Pulmonary artery endothelial cell (primary cell): ENCODE measurements at places on chromosomes 7 and 10. TPM values are rescaled to one million over a fixed set of nuclear protein-coding genes. Genes with fewer than 3 reads are reported as not detected.

DNA sequence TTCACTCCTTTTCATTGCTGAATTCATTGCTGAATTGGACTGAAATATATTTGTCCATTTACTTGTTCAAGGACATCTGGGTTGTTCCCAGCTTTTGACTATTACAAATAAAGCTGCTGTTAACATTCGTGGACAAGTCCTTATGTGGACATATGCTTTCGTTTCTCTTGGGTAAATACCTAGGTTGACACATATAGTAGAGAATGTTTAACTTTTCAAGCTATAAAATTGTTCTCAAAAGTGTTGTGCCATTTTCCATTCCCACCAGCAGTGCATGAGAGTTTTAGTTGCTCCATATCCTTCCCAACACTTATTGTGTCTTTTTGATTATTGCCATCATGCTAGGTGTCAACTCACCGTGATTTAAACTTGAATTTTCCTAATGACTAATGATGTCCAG, 17.5 kb upstream of the CPVL start:
- DNase-seq = no peak

DNA sequence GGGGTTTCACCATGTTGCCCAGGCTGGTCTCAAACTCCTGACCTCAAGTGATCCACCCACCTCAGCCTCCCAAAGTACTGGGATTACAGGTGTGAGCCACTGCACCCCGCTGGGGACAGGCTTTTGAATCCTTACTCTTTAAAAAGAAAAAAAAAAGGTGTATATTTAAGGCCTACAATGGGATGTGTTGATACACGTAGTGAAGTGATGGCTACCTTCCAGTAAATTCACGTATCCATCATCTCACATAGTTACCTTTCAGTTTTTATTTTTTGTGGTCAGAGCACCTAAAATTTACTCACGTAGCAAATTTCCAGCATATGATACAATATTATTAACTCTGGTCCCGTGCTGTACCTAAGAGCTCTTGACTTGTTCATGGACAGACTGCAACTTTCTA, 119.5 kb upstream of the INSYN2A start:
- no peak for DNase-seq

DNA sequence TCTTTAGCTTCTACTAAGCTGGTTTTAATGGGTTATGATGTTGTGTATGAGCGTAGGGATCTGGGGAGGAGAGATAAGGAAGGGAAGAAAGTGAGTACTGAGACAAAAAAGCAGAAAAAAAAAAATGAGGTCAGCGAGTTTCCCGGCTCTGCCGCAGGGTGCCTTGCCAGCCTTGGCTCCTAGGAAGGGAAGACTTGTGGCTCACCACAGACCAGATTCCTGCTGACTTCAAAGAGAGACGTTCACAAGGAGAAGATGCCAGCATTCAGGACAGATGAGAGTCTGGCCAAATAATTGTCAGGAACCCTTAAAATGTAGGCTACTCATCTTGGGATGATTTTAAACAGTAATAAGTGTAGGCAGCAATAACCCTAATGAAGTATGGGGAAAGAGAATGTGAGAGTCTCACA, 11.4 kb upstream of the FAS start:
- no peak for DNase-seq

DNA sequence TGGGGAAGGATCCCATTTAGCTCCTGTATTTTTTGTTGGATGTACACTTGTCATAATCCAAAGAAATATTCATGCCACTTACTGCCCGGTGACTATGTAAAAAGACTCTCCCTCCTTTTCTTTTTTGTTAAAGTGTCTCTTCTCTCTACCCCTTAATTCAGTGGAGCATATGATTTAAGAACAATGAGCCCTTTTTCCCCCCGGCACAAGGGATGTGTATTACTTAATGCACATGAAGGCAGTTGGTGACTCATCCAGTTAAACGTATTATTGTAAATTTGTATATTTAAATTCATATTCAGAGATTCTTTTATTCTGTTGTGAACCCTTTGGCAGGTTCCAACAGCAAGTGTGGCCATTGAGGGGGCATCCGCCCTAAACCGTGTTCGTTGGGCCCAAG, 241.9 kb downstream of the SLC25A13 start:
- no peak for DNase-seq

MAT1A gene
- total RNA-seq = not detected in 2 replicates

- DNase-seq = no peak
Measured at GRCh38 chr10:44968091-44968490, 8.5 kb downstream of the RASSF4 start.
